GM13976 (cell line): ENCODE measurements at places on chromosomes 16 and 17.
A peak's percentile ranks its signal among the peaks of the same experiment; 100 is the strongest.

GRCh38 chr16:52494145-52494544, 52.8 kb downstream of the TOX3 start:
- no peak for DNase-seq

GRCh38 chr16:79269211-79269863, 331.2 kb downstream of the MAF start:
- DNase-seq: peak; percentile 50

DNA sequence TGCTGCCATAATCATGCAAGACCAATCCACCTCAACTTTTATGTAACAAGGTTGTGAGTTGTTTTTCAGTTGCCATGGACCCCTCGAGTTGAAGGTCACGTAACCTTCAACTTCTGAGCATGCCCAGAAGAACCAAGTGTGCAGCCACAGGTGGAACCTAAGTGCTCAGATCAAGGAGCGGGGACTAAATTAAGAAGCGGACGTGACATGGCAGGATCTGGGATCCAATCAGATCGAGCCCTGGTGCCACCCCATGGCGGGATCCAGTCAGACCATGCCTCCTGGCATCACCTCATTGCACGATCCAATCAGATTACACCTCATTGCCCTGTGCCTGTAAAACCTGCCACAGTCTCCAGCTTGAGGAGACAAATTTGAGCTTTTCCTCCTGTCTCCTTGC, 204.5 kb upstream of the CDH5 start:
- DNase-seq: no peak

- no peak for DNase-seq
Measured at GRCh38 chr17:19417611-19418010, 6.6 kb downstream of the RNF112 start.

DNA sequence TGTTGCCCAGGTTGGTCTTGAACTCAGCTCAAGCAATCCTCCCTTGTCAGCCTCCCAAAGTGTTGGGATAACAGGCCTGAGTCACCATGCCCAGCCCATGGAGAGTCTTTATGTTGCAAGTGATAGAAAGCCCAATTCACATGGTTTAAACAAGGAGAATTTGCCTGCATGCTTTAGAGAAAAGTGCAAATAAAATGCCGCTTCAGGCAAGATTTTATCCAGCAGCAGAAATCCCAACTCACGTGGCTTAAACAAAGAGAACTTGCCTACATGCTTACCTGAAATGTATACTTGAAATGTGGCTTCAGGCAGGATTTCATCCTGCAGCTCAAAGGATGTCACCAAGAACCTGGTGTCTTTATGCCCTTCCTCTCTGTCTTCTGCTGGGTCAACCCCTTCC, 28.8 kb upstream of the XYLT2 start:
- no peak for DNase-seq
